ENCODE measurements at places on chromosomes 4 and X. TPM values are rescaled to one million over a fixed set of nuclear protein-coding genes. Genes with fewer than 3 reads are reported as not detected.

DNA sequence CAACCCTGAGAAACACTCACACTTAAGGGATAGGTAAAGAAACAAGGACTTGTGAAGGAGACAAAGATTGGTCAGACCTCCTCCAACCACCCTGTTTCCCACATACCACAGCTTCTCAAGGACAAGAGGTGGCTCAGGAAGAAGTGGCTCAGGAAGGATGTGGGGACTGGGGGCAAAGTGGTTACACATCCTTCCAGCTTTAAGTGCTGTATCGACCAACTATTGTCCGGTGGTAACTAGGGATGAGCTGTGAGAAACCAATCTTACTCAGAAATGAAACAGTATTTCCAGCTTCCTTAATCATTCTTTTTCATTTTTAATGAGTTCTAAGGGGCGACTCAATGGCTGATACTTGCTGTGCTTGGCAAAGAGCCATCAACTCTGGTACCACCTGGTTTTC lies 8.5 kb upstream of the LHFPL1 start:
- H3K36me3 ChIP-seq = no peaks in the 10 kb centered on the region
- no peak overlapping the region for H3K27ac ChIP-seq
- no peak overlapping the region for H3K4me3 ChIP-seq

GRCh38 chr4:138007572-138007971 lies 234.6 kb downstream of the SLC7A11 start:
- DNase-seq = no peak
- no peak overlapping the region for H3K4me3 ChIP-seq
- H3K4me1 ChIP-seq = no peaks in the 10 kb centered on the region

DNA sequence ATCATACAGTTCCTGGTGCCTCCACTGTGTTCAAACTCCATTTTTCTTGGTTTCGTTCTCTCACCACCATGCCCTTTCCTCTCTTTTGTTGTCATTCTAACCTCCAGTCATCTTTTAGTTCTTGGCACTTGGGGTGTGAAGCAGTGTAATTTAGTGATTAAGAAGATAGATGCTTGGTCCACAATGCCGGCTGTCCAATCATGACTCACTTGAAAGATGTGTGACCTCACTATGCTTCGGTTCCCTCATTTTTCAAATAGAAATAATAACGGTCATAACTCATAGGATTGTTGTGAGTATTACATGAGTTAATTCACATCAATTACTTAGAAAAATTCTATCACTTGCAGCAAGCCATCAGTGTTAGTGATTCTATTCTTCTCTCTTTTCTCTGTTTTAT lies 327.8 kb downstream of the ADGRL3 start:
- DNase-seq = no peak
- H3K4me3 ChIP-seq = no peak overlapping the region
- H3K4me1 ChIP-seq = no peaks in the 10 kb centered on the region
- no peaks in the 10 kb centered on the region for H3K36me3 ChIP-seq
- H3K27me3 ChIP-seq = no peaks in the 10 kb centered on the region

DNA sequence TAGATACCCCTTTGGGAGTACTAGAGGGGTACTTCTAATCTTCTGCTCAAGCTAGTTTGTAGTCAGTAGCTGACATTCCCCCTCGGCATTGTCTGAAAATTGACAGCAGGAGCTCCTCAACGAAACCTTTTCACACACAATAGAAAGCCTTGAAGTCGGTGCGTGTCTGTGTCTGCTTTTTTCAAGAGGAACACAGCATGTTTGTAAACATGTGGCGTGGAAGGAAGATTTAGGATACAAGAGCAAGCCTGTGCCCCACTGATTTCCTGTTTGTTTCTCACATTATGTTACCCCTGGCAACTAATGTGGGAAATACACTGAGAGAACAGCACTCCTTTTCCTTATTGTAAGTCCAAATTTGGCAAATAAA lies 252.6 kb downstream of the ANKRD50 start:
- no peaks in the 10 kb centered on the region for H3K36me3 ChIP-seq
- no peak for DNase-seq
- H3K4me3 ChIP-seq = no peak overlapping the region
- H3K27me3 ChIP-seq = no peaks in the 10 kb centered on the region
- H3K4me1 ChIP-seq = no peaks in the 10 kb centered on the region

DNA sequence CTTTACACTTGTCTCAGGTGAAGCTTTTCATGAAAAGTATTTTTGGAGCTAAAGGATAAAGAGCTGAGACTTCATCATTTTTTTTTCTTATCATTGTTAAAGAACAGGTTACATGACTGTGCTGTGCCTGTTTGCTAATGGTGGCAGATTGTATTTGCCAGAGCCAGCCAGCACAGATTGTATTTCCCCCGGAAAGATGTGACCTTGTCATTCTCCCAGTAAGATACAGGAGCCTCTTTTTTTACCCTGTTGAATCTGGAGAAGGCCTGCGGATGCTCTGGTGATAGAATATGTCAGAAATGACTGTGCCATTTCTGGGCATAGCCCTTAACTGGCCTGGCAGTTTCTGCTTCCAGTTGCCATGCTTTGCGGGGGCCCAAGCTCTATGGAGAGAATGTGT lies 91.9 kb downstream of the GPRIN3 start:
- no peak overlapping the region for H3K27ac ChIP-seq
- peaks cover 9% of the 10 kb centered on the region for H3K4me1 ChIP-seq
- no peaks in the 10 kb centered on the region for H3K27me3 ChIP-seq
- no peak for DNase-seq

GRCh38 chr4:133623847-133624246 lies 474.8 kb downstream of the PCDH10 start:
- peaks cover 4% of the 10 kb centered on the region for H3K4me1 ChIP-seq
- no peak overlapping the region for H3K4me3 ChIP-seq
- no peak overlapping the region for H3K27ac ChIP-seq
- no peak for DNase-seq
- no peaks in the 10 kb centered on the region for H3K27me3 ChIP-seq

Gene SEC24D
- 87.4 TPM for polyA plus RNA-seq

GRCh38 chrX:110282922-110283321 lies 35.0 kb downstream of the AMMECR1 start:
- DNase-seq = no peak
- H3K27ac ChIP-seq = no peak overlapping the region
- peaks cover 7% of the 10 kb centered on the region for H3K4me1 ChIP-seq
- no peak overlapping the region for H3K4me3 ChIP-seq
- peaks cover 3% of the 10 kb centered on the region for H3K36me3 ChIP-seq
- H3K27me3 ChIP-seq = no peaks in the 10 kb centered on the region

Gene SHISA3
- not detected for polyA plus RNA-seq

DNA sequence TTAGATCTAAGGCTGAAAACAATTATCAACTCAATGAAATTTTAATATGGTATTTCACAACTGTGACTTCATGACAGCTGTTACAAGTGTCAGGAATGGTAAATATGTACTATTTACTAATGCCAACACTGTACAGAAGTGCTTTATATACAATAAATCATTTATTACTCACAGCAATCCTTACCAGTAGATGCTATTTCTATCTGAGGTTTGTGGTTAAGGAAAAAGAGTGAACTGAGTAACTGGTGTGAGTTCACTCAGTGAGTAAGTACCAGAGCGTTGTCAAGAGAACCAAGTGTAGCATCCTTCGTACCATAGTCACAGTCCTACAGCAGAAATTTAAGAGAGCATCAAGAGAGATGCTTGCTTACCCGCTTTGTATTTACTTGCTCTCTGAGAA lies 23.3 kb downstream of the MTHFD2L start:
- no peaks in the 10 kb centered on the region for H3K27me3 ChIP-seq
- H3K36me3 ChIP-seq = no peaks in the 10 kb centered on the region
- H3K27ac ChIP-seq = no peak overlapping the region

DNA sequence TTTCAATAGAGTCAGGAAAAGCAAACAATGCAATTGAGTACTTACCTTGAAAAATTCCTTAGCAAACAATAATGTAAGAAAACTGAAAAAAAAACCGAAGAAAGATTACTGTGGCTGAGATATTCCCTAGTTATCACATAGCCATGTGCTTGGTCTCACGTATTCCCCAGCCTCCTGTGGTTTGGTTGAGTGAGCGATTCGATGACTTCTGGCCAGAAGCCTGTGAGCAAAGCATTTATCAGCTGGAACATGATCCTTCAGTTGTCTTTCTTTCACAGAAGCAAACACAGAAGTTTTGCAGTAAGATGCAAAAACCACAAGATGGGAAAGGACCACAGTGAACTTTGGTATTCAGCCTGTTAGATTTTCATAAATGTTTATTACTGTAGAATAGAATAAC lies 1754.3 kb upstream of the AGA start:
- no peaks in the 10 kb centered on the region for H3K4me1 ChIP-seq
- no peak overlapping the region for H3K4me3 ChIP-seq
- H3K27ac ChIP-seq = no peak overlapping the region
- no peaks in the 10 kb centered on the region for H3K27me3 ChIP-seq
- no peaks in the 10 kb centered on the region for H3K36me3 ChIP-seq
- no peak for DNase-seq

DNA sequence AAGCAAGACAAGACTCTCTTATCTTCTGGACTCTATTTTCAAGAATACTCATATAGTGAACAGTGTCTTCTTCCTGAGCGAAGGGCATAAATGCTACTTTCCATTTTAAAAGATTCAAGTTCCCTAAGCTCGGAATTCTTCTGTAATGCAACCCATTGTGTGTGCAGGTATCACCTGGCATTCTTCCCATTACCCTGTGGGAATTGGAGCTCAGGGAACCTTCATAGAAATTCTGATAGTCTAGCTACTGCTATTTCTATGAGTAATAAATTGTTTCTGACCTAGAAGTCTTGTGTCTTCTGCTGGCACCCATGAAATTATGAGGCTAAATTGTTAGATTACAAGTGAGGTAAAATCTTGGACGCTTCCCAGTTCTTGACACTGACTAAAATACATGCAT lies 324.1 kb upstream of the DIPK2B start:
- H3K27me3 ChIP-seq = no peaks in the 10 kb centered on the region
- no peaks in the 10 kb centered on the region for H3K36me3 ChIP-seq
- H3K4me3 ChIP-seq = no peak overlapping the region
- H3K4me1 ChIP-seq = no peaks in the 10 kb centered on the region
- no peak for DNase-seq

Gene ETNPPL
- 0.79 TPM for polyA plus RNA-seq

- H3K36me3 ChIP-seq = no peaks in the 10 kb centered on the region
- no peak for DNase-seq
- H3K27ac ChIP-seq = no peak overlapping the region
- no peaks in the 10 kb centered on the region for H3K27me3 ChIP-seq
- H3K4me1 ChIP-seq = no peaks in the 10 kb centered on the region
Measured at GRCh38 chrX:22628275-22628674, 355.6 kb downstream of the CBLL2 start.

Gene EDNRA
- polyA plus RNA-seq = 19.0 TPM

DNA sequence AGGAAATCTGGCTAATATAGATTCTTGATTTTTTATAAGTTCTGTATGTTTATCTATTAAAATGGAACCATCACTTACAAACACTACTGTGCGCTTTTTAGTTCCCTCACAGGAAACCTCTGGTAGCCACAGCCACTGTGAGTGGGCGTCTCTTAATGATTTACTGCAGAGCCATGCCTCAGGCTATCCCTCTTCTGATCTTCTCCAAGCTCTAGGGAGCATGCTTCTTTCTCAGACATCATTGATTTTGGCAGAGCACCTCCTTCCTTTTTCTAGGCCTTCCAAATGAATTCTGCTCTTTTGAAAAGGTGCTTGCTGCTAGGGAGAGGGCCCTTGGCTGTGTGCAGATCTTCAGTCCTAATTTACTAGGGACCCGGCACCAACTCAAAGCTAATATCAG lies 61.1 kb upstream of the STS start:
- H3K27ac ChIP-seq = no peak overlapping the region
- no peaks in the 10 kb centered on the region for H3K36me3 ChIP-seq
- no peaks in the 10 kb centered on the region for H3K27me3 ChIP-seq
- DNase-seq = no peak
- no peak overlapping the region for H3K4me3 ChIP-seq
- H3K4me1 ChIP-seq = no peaks in the 10 kb centered on the region

DNA sequence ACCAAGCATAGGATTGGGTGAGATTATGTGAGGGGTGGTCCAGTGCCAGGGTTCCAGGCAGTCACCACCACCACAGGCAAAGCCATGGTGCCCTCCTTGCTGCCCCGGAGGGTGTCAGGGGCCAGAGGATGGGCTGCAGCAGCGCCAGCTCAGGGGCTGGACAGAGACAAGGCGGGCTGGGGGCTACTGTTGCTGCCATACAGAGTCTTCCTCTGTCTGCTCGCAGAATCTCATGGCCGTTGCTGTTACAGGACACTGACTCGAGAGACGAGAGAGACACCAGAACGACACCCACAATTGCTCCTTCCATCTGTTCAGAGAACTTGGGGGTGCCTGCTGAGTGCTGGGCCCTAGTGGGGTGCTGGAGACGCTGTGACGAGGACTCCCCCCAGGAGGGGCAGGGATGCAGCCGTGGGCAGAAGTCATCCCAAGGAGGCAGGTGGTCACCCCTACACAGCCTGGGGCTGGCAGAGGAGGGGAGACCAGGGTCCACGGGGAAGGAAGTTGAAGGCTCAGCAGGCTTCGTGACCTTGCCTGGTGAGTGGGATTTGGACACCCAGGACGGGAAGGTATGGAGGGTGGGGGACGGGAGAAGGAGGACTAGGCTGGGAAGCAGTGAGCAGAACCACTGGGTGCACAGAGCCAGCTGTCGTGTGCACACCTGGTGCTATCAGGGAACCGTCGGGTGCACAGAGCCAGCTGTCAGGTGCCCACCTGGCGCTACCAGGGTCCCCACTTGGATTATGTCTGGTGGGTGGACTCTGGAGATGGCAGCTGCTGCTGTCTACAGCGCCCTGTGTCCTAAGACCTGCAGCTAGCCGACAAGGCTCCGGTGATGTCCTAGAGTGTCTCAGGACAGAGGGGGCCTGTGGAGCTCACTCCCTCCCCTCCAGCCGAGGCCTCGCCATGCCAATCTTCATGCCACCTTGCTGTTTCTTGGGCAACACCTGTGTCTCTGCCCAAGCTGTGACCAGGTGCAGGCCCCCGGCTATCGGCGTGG lies 43.9 kb upstream of the HMX1 start:
- no peak overlapping the region for H3K4me3 ChIP-seq
- H3K27me3 ChIP-seq = peaks cover 10% of the 10 kb centered on the region
- no peaks in the 10 kb centered on the region for H3K36me3 ChIP-seq
- no peak overlapping the region for H3K27ac ChIP-seq
- no peaks in the 10 kb centered on the region for H3K4me1 ChIP-seq

Gene TRIML2
- not detected for polyA plus RNA-seq

DNA sequence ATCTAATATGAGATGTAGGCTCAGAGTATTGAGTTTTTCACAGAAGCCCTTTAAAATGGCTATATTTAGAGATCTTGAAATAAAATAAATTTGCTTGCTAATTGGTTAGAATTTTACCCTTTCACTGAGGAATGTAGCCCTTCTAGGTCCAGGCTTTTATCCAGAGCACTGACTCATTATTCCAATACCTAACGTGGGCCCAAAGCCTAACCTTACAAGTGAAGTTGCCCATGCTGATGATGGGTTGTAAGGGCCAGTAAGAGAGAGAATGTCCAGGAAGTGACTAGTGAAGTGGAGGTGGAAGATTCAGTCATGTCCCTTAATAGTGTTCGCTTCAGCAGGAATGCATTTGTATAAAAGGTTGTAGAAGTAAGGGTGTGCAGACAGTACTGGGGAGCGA lies 155.9 kb downstream of the STIM2 start:
- no peaks in the 10 kb centered on the region for H3K36me3 ChIP-seq
- no peaks in the 10 kb centered on the region for H3K27me3 ChIP-seq
- no peak overlapping the region for H3K27ac ChIP-seq
- H3K4me1 ChIP-seq = no peaks in the 10 kb centered on the region
- DNase-seq = no peak
